Daoy (cell line): ENCODE measurements at places on chromosomes 11 and 22. TPM values are rescaled to one million over a fixed set of nuclear protein-coding genes. Genes with fewer than 3 reads are reported as not detected.
A peak's percentile ranks its signal among the peaks of the same experiment; 100 is the strongest.

Gene TMEM121B
- 0.11 and 0.21 TPM in 2 replicates for total RNA-seq

Gene FGF4
- not detected in 2 replicates for total RNA-seq

Gene GGT5
- not detected in 2 replicates for total RNA-seq

Gene P2RY2
- 0.74 TPM in 1 of 2 replicates, not detected in the other for total RNA-seq

Gene SMTNL1
- total RNA-seq, result not detected in 2 replicates

Gene NFAM1
- 0.17 and 0.51 TPM in 2 replicates for total RNA-seq

Gene FAT3
- 1.1 and 1.5 TPM in 2 replicates for total RNA-seq

Gene SLC22A6
- total RNA-seq, result not detected in 2 replicates

Gene CCDC73
- not detected in 2 replicates for total RNA-seq

Gene PLAAT4
- 18.3 and 29.6 TPM in 2 replicates for total RNA-seq

Gene GRIA4
- total RNA-seq, result 1.2 and 1.5 TPM in 2 replicates

DNA sequence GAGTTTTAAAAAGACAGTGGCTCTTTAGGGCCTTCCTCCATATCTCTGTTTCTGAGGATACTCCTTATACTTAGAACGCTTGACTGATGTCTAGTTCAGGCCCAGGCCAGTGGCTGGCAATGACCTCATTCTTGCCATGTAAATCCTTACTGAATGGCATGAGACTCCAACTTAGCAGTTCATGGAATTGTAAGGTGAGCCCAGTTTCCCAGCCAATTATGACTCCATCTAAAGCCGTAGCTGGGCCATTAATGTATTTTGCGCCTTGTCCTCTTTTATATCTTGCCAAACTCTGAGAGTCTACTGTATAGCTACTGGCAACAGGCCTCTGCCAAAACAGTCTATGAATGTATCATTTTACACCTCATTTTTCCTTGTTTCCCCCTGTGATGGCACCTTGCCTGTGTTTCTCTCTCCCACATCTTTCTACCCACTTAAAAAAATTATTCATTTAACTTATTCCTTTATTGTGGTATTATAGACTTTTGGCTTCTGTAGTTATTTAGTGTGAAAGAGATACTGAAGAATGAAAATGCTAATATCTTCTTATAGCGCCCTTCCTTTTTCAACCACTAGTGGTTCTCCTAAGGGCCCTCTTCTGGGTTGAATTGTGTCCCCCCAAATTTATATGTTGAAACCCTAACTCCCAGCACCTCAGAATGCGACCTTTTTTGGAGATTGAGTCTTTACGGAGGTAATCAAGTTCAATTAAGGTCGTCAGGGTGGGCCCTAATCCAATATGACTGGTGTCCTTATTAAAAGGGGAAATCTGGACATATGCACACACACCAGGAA is 67.4 kb downstream of the ZNRF3 start:
- no peak for DNase-seq

DNA sequence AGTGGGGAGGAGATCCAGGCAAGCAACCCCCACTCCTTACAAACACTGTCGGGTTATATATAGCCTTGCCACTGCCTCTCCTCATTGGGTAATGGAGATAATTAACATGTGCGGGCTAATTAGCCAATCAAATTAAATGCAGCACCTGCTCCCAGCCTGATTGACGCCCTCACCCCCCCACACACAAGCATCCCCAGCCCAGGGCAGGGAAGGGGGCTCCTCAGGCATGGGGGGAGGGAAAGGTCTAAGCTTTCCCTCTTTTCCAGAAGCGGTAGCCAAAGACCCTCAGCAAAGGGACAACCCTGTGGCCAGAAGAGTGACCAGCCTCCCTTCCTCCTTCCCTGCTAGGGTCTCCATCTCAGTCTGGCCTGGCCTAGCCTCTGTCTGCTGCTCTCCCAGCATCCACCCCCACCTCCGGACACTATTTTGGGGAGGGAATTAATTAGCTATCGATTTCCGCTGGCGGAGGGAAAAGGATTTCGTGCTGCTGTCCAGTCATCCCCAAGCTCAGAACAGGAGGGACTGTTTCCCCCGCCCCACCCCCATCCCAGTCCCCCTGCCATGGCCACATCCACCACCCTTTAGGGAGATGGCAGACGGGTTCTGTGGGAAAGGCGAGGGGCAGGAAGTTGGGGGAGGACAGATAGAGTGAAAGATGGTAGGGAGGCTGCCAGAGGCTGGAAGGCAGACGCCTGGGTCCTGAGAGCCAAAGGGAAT is 7.1 kb downstream of the NRXN2 start:
- DNase-seq, result no peak

DNA sequence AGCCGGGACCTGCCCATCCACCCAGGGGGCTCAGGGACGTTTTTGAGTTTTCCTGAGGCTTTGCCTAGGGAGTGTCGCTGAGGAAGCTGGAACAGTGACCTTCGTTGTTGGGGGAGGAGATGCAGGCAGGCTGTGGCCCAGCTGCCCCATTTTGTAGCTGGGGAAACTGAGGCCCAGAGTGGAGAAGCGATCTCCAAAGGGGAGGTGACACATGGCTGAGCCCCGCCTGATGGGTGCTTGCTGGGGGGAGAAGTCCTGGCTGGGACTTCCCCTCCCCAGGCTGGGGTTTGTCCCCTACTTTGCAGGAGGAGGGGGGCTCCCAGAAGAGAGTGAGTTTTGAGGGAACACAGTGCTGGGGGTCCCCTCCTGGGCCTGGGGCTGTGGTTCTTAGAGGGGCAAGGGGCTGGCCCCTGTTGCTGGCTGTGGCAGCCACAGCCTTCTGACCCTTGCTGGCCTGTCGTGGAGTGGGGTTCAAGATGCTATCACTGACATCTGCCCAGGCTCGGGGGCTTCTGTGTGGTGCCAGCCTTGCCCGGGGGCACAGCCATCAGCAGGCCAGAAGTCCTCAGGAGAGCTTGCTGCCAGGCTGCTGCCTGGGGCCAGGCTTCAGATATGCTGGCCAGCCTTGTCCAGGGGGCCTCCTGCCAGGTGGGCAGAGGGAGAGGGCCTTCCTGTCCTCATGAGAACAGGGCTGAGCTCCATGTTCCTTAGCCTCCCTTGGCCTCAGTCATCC is 21.4 kb downstream of the KCNQ1 start:
- no peak for DNase-seq

DNA sequence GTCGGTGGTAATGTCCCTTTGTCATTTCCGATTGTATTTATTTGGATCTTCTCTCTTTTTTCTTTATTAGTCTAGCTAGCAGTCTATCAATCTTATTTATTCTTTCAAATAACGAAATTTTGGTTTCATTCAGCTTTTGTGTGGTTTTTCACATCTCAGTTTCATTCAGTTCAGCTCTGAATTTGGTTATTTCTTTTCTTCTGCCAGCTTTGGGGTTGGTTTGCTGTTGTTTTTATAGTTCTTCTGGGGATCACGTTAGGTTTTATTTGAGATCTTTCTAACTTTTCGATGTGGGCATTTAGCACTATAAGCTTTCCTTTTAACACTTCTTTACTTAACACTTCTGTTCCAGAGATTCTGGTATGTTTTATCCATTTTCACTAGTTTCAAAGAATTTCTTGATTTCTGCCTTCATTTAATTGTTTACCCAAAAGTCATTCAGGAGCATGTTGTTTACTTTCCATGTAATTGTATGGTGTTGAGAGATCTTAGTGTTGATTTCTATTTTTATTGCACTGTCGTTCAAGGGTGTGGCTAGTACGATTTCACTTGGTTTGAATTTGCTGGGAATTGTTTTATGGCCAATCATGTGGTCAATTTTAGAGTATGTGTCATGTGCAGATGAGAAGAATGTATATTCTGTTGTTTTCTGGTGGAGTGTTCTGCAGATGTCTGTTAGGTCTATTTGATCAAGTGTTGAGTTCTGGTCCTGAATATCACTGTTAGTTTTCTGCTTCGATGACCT is 7.7 kb upstream of the SCGB1D1 start:
- DNase-seq, result no peak

GRCh38 chr11:65606876-65607613 is 7.0 kb downstream of the MAP3K11 start:
- DNase-seq, result no peak

- no peak for DNase-seq
Observed at GRCh38 chr11:70783356-70783755, 385.0 kb downstream of the CTTN start.

GRCh38 chr22:43471606-43472135 is 59.9 kb downstream of the MPPED1 start:
- no peak for DNase-seq

DNA sequence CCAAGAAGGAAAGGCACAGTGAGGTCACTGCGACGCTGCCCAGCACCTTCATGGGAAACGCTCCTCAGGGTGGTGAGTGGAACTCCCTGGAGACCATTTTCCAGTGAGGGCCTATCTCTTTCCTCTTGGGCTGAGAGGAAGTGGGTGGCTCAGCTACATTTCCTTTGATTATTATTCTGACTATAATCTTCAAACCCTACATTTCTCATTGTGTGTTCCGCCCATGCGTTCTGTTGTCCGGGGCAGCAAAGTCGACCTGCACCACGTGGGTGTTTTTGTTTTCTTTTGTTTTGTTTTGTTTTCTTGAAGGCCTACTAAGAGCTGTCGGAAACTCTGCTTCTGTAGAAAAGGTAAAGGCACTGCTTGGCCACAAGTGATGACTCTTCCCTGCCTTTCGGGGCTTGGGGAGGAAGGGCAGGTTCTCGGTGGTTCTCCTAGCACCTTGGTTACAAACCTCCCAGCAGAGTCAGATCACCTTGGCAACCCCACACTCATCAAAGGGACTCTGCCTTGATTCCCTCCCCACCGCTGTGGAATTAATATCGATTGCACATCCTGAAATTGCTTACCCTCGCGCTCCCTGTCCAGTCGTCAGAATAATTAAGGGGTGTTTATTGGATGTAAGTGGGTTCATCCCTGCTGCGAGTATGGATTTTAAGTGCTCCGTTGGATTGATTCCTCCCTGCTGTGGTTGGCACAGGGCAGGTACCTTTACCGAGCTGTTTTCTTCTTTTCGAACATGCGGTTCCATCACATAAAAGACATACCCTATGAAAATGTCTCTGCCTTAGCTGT is 7.3 kb downstream of the PARVB start:
- no peak for DNase-seq

GRCh38 chr11:21053466-21053865 is 384.1 kb downstream of the NELL1 start:
- no peak for DNase-seq

GRCh38 chr22:38262051-38262795 is 10.6 kb downstream of the TMEM184B start:
- DNase-seq, result peak; percentile 21

DNA sequence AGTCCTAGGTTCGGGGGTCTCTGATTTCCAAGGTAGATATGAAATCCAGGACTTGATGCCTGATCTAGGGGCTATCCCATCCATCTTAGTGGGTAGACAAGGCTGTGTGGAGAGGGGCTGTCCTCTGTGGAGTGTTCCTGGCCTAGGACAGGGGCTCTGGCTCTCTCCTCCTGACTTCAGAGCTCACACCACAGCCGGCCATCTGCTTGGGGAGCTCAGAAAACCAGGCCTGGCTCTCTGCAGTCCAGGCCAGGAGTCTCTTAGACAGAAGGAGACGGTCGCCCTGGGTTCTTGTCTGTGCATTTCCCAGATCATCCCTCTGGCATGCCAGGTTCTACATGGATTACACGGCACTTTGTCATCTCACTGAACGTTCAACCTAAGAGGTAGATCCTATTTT is 17.9 kb downstream of the TUB start:
- DNase-seq, result no peak

- DNase-seq, result no peak
Observed at GRCh38 chr11:14065141-14065540, 102.6 kb downstream of the SPON1 start.

- DNase-seq, result no peak
Observed at GRCh38 chr11:15166204-15166603, 51.5 kb downstream of the INSC start.

- DNase-seq, result no peak
Observed at GRCh38 chr11:114496915-114497314, 57.6 kb downstream of the REXO2 start.

DNA sequence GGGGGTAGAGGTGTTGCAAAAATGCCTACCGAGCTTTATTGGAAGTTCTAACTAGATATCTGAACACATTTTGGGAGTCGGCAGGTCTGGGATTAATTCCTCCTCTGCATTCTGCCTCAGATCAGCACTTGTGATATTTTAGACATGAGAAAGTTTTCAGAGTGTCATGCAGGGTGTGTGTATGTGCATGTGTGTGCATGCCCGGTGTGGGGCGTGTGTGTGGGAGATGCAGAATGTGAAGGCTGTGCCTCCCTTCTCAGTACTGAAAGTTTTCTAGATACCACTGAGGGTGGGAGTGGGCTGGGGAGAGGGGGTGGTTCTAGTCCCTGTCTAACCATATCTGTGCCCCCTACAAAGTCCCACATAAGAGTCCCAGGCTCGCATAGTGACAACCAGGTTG is 180.0 kb upstream of the NTM start:
- DNase-seq, result no peak

DNA sequence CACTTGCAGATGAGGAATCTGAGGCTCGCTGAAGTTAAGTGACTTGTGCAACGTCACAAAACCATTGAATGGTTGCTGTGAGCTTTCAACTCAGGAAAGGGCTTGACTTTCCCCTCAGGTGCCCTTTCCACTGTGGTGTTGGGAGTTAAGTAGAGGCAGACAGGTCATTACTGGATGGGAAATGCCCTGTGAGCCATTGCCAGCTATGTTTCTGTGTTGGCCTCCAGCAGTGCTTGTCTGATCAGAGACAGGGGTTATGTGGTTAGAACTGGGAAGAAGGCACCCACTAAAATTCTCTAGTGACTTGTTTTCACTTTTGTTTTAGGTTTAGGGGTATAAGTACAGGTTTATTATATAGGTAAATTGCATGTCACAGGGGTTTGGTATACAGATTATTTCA is 96.6 kb downstream of the FDX1 start:
- no peak for DNase-seq

- no peak for DNase-seq
Observed at GRCh38 chr11:39932966-39933365, 1526.5 kb downstream of the LRRC4C start.

GRCh38 chr11:126419801-126420697 is 64.6 kb downstream of the ST3GAL4 start:
- no peak for DNase-seq

GRCh38 chr22:18950141-18950540 is 14.0 kb upstream of the PRODH start:
- no peak for DNase-seq

DNA sequence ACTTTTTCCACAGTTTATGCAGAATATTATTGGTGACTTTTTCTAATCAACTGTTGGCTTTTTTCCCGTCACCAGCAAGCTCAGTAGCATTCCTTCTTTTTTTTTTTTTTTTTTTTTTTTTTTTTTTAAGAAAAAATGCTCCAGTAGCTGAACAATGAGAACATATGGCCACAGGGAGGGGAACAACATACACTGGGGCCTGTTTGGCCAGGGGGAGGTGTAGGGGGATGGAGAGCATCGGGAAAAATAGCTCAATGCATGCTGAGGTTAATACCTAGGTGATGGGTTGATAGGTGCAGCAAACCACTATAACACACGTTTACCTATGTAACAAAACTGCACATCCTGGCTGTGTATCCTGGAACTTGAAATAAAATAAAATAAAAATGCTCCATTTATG is 82.5 kb downstream of the ARHGAP42 start:
- no peak for DNase-seq
